ENCODE measurements at places on chromosomes 12 and 14.

DNA sequence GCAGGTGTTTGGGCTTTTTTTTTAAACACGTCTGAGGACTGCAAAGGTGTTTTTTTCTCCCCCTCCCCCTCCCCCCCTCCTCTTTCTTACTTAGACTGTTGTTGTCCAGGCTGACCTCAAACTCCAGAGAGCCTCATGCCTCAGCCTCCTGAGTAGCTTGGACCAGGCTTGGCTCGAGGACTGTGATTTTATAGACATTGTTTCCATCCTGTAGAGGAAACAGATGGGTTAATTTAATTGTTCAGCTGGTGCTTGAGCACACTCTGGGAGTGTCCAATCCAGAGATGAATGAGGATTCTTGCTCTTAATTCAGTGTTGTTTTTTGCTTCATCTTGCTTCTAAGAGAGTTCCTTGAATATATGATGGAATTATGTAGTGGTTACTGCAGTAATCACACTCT, 42.1 kb downstream of the RASSF3 start:
- no peak for DNase-seq

DNA sequence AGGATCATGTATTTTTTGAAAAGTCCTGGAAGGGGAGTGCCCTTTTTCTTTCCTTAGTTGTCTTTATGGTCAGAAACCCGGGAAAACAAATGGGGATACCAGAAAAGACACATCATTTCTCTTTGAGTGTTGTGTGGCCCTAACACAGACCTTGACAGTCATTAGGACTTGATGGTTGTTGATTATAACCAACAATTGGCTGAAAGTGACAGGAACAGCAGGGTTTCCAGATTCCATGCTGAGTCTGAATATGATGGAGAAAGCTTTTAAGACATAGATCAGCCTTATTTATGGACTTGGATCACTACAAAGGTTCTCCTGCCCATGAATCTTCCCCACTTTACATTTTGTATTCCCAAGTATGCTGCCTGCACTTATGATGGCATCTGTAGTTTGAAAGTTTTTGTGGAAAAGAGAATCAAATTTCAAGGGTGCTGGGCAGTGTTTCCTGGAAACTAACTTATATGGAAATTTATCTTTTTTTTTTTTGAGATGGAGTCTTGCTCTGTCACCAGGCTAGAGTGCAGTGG, 30.4 kb downstream of the POLR3B start:
- DNase-seq = no peak

DNA sequence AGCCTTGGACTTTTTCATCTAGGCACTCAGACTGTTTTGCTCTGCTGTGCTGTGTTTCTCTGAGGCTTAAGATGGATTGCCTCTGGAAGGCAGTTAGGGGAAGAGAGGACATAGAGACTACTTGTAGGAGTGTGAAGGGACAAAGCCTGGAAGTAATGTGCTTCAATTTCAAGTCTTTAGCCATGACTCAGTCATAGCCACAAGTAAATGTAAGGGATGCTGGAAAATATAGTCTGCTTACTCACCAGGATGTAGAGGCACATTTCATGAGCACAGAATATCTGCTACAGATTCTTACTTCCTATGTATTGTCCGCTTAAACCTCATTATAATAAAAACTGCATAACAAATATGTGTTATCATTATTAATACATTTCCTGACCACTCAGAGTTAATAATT, 794.3 kb upstream of the NOVA1 start:
- DNase-seq = no peak

- no peak for DNase-seq
These were observed 313.2 kb downstream of the PCNX1 start for GRCh38 chr14:71220462-71220861.

DNA sequence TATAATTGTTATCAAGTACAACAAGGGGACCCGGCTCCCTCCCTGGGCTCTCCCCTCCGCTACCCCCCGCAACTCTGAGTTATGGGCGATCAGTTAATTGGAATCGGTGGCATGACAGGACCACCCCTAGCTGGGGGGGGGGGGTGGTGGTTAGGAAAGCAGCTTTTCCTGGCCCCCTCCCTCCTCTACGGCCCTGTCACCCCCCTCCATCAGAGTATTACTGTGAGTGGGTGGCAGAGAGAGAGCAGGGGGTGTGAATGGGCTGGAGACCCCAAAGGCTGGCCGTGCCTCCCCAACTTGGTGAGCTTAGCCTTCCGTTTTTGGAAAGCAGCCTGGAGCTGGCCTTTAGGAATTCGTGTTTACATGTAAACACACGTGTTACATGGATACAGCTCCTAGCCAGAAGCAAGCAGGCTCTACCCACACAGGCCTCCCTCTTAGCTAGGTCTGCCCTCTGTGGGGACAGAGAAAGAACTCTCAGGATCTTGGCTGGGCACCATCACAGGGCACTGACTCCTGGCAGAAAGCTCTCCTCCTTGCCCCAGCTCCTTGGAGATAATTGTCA, 1.1 kb upstream of the HOXC4 start:
- DNase-seq = no peak

DNA sequence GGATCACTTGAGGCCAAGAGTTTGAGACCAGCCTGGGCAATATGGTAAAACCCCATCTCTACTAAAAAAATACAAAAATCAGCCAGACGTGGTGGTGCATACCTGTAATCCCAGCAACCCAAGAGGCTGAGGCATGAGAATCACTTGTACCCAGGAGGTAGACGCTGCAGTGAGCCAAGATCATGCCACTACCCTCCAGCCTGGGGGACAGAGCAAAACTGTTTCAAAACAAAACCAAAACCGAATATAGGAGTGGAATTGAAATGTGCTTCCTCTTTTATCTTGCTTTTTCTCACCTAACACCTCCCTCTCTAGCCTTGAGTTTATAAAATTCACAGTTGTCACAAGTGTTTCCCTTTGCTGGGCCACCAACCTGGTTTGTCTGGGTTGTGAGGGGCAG, 181.9 kb downstream of the PAH start:
- no peak for DNase-seq

DNA sequence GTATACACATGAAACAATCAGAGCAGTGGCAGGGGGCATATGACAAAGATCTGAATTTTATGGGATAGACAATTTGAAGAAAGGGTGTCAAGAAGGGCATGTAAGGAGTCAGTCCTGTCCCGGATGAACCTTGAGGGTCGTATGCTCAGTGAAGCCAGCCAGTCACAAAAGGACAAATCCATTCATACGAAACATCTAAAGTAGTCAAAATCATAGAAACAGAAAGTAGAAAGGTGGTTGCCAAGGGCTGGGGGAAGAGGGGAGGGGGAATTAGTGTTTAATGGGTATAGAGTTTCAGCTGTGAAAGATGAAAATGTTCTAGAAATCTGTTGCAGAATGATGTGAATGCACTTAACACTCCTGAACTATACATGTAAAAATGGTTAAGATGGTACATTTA, 157.5 kb downstream of the TGFB3 start:
- DNase-seq = no peak

DNA sequence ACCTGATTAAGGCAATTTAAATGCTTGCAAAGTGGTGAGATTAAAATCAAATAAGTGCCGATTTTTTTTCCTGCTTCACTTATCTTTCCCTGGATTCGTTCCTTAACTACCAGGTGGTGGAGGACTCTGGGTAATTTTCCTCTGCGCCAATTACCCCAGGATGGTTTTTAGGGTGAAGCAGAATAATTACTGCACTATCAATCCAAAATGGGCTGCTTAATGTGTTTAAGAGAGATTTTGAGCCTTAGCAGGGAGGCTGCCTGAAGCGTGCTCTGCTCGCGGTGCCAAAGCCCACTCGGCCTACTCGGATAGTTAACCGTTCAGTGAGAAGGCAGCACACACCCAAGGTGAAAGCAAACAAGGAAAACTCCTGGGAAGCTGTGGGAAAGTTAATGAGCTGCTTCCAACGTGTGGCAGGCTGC, 274.9 kb upstream of the LMO3 start:
- DNase-seq = no peak

DNA sequence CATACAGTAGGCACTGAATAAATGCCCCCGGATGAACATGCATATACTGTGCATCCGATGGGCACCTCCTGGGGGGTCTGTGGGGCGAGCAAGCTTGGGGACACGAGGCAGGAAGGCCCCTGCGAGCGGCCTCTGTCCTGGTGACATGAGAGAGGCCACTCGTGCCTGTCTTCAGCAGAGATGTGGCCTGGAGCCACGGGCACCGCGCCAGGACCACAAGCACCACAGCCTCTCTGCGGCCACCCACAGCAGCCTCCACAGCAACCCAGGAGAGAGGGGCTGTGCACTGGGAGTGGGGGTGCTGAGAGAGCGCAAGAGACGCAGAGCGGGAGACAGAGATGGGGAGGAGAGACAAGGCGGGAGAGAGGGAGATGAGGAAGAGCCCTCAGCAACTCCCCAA, 118.5 kb downstream of the RFLNA start:
- DNase-seq = no peak

DNA sequence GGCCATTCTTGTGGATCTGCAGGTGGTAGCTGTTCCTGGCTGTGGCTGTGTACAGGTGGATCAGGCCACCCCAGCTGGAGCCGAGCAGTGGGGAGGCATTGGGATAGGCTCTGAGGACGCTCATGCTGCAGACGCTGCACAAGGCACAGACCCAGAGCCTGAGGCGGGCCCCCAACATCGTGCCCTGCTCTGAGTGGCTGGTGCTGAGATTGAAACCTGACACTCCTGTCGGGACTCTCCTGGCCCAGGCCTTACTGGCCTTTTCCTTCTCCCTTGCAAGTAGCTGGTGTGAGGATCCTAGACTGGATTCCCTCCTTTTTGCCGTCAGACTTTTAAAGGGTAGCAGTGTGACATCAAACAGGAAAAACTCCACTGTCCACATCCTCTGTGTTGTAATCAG, at the start of gene FGF23:
FGF23 (minus strand) TSS at position 308 of the 400 bp plus-strand sequence; CDS start at position 178, 130 bp downstream.
- DNase-seq = no peak

DNA sequence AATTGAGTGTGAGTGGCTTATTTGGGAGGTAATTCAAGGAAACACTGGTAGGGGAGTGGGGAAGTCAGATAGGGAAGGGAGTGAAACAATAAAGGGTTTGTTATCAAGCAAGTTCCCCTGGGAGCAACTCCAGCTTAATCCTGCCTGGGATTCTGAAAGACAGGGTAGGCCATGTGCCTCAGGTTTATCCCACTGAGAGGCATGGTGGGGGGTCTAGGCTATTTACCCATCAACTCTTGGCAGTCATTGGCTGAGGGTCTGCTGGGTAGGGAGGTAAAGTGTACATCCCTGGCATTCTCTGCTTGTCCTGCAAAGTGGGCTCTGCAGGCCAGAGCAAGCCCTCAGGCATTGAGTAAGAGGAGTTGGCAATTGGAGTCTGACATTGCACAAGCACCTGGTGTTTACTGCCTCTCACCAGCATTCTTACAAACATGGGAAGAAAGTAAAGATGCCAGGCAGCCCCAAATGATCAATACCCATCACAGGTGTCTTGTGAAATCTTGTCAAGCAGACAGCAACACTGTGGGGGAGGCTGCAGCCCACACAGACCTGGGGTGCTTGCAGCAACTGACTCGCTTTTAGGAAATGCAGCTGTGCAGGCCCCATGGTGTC, 169.3 kb downstream of the KTN1 start:
- no peak for DNase-seq

GRCh38 chr12:55681142-55682077, 26.3 kb downstream of the ITGA7 start:
- no peak for DNase-seq

- DNase-seq = no peak
These were observed 36.6 kb downstream of the NID2 start for GRCh38 chr14:52032204-52032801.

GRCh38 chr14:64937171-64937820, 5.2 kb downstream of the GPX2 start:
- DNase-seq = no peak

- no peak for DNase-seq
These were observed 2.6 kb upstream of the RIN3 start for GRCh38 chr14:92510972-92511371.

GRCh38 chr14:48323665-48324064, 648.3 kb upstream of the MDGA2 start:
- no peak for DNase-seq

DNA sequence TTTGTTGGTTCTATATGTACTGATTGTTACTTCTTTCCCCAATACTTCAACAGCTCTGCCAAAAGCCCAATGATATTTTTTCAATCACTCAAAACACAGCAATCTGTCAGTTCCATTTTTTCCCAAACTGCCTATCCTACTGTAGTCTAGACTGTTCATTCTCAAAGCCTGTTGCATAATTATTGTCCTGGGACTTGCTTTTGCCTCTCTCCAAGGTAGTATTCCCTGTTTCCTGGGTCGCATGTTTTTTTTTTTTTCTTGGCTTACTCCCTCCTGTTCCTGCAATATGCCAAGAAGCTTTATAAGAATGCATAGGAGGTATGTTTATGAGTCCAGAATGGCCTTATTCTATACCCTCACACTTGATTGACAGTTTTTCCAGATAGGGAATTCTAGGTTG, 19.9 kb upstream of the CCNT1 start:
- no peak for DNase-seq

DNA sequence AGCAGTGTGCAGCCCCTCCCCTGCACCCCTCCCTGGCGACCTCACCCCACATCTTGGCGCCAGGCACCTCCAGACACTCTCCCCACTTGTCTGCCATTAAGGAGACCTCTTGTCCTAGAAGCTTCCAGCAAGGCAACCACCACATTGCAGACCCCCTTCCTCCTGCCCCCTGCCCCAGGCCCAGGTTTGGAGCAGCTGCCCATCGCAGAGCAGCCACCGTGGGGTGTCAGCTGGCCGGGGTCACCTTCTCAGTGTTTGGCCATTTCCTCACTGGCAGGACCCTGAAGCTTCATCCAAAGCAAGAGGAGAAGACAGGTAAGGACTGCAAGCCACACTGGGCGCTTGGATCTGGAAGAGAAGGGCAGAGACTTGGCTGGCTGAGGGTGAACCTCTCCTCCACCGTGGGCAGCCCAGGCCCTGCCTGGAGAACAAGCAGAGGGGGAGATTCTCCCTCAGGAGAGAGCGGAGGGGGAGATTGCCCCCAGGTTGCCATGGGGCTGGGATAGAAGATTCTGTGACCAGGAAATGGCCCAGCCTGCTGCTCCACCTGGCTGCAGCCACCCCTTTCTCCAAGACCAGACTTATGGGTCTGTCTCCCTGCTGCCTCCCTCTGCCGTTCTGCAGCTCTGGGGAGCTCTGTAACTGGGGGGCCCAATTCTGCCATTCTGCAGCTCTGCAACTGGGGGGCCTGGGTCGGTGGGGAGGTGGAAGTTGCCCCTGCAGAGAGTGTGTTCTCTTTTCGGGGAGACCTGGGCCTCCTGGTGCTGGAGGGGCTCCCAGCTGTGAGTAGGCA, 72.9 kb upstream of the C14orf180 start:
- DNase-seq = no peak
